ENCODE measurements at places on chromosomes 5 and 9. TPM values are rescaled to one million over a fixed set of nuclear protein-coding genes. Genes with fewer than 3 reads are reported as not detected.

The CTNND2 gene
- total RNA-seq, result not detected

The GLDC gene
- total RNA-seq, result 2.9 TPM

The HNRNPAB gene
- 313 TPM for total RNA-seq

The SLIT3 gene
- total RNA-seq, result 0.34 TPM

The KCNMB1 gene
- total RNA-seq, result not detected

DNA sequence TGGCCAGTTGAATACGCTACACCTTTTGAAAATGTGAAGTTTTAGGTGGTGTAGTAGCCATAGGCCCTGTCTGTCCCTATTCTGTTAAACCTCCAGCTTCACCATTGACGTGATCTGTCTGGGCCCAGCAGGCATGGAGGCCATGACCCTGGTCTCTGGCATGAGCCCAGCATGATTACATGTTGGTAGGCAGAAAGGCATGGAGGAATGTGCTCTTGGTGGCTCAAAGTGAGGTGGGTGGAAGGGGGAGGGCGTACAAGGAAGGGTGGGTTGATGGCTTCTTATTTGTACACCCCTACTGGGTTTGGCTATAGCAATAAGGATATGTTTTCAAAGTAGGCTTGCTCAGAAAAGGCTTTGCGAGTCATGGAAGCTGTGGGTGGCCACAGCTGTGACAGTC, 23.7 kb downstream of the RALGPS1 start:
- no peak overlapping the region for H3K27ac ChIP-seq
- peaks cover 20% of the 10 kb centered on the region for H3K27me3 ChIP-seq
- H3K36me3 ChIP-seq, result no peaks in the 10 kb centered on the region
- no peaks in the 10 kb centered on the region for H3K4me1 ChIP-seq

DNA sequence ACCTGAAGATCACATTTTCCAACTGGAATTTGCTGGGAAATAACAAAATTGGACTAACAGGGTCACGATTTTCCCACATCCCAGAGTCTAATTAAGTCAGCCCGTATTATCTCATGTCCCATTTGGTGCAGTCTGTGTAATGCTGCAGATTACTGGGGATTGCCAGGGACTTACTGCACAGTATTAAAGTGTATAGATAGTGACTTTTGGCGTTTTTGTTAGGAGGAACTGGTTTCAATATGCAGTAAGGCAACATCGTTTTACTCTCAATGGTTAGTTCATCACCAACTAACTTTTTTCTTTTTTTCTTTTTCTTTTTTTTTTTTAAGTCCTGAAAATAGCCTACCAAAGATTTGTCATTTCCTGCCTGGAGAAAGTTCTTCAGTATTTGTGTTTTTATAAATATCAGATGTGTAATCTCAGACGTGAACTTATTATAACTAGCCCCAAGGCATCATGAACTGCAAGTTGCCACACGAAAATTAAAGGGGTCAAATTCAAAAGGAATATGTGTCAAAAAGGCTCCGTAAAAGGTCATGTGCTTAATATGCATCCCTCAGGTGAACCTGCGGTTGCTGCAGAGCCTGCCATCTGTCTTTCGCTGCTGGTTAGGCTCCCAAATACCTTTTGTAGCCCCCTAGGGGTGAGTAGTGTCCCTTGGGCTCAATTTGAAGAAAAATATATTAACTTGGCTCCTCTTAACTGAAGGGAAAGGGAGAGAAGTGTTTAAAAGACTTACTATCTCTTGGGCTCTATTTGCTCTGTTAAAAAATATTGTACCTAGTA, 176.7 kb upstream of the ADAMTSL1 start:
- no peaks in the 10 kb centered on the region for H3K36me3 ChIP-seq
- no peak overlapping the region for H3K27ac ChIP-seq
- H3K4me1 ChIP-seq, result peaks cover 5% of the 10 kb centered on the region
- H3K27me3 ChIP-seq, result no peaks in the 10 kb centered on the region

DNA sequence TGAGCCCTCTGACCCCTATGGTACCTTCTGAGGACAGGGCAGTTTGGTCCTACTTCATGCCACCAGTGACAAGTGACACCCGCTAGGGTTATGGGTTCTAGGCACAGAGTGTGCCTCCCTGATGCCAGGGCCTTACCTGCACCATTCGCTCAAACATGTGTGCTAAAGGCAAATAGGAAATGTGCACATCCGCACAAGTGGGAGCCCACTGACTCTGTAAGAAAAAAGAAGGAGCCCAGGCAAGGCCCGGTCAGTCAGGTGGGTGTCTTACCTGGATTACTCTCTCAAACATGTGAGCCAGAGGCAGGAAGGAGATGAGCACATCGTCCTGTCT, 29.1 kb upstream of the MEIKIN start:
- no peaks in the 10 kb centered on the region for H3K27me3 ChIP-seq
- H3K27ac ChIP-seq, result no peak overlapping the region
- no peaks in the 10 kb centered on the region for H3K36me3 ChIP-seq

GRCh38 chr5:3606121-3606831, 10.6 kb downstream of the IRX1 start:
- peaks cover 29% of the 10 kb centered on the region for H3K36me3 ChIP-seq
- no peaks in the 10 kb centered on the region for H3K27me3 ChIP-seq
- H3K27ac ChIP-seq, result no peak overlapping the region
- peaks cover 10% of the 10 kb centered on the region for H3K4me1 ChIP-seq
- no peak overlapping the region for H3K4me3 ChIP-seq

DNA sequence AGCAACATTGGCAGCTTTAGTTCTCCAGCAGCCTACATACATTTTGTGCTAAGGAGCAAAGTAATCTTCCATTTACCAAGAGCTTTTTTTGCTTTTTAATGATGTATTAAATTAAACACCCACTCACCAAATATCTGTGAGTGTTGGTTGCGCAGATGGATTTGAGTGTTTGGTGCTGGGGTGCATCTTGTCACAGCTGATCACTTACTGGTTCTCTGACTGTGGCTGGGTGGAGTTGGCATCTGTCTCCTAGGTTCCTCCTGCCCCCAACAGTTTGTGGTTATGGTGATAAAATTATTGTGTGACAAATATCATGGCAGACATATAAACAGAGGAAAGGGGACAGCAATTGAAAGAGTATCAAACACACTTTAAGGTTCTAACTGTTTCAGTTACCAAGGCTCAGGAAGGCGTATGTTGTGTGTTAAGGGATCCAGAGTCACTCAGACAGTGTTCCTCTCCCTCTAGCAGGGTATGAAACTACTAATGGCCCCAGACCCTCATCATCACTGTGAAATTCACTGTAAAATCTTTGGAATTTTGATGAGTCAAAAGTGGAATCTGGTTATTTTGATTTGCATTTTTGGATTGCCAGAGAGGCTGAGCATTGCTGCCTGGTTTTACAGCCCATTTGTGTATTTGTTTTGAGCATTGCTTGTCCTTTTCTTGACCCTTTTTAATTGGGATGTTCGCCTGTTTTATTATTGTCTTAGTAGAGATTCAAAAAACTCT, 81.7 kb downstream of the PDE8B start:
- no peaks in the 10 kb centered on the region for H3K4me1 ChIP-seq
- H3K4me3 ChIP-seq, result no peak overlapping the region
- H3K27ac ChIP-seq, result no peak overlapping the region
- peaks cover 12% of the 10 kb centered on the region for H3K27me3 ChIP-seq

DNA sequence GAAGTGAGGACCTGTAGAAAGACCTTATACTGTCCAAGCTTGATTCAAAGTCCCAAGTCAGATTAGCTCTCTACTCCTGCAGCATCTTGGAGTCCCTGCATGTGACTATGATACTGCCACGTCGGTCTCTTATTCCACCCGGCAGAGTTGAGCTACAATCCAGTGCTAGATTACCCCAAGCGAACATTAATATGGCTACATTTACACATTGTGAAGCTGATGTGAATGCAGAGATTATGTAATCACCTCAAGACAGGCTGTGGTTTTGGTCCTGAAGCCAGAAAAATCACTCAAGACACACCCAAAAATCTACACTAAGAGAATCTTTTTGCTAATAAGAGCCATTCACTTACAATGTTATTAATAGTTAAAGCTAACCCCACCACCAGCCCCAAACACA, 116.7 kb downstream of the GNA14 start:
- DNase-seq, result peak; percentile 18
- no peaks in the 10 kb centered on the region for H3K36me3 ChIP-seq
- H3K4me3 ChIP-seq, result no peak overlapping the region
- peaks cover 22% of the 10 kb centered on the region for H3K27me3 ChIP-seq
- H3K27ac ChIP-seq, result no peak overlapping the region

DNA sequence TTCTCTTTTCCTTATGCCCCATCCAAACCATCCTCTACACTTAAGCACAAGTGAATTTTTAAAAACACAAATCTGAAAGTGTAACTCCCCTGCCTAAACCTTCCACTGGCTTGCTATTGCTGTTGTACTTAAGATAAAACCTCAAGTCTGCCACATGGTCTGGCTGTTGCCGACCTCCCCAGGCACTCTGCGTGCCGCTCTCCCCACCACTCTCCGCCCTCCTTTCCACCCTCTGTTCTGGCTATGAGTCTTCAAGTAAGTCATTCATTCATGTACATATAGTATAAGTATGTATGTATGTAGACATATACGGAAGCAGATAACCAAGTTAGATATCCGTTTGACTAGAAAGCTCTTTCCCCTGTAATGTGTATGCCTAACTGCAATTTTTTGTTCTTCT, 94.7 kb upstream of the ANKRD55 start:
- peak overlapping the region; percentile 84 for H3K27ac ChIP-seq
- DNase-seq, result no peak
- no peak overlapping the region for H3K4me3 ChIP-seq
- H3K27me3 ChIP-seq, result no peaks in the 10 kb centered on the region

DNA sequence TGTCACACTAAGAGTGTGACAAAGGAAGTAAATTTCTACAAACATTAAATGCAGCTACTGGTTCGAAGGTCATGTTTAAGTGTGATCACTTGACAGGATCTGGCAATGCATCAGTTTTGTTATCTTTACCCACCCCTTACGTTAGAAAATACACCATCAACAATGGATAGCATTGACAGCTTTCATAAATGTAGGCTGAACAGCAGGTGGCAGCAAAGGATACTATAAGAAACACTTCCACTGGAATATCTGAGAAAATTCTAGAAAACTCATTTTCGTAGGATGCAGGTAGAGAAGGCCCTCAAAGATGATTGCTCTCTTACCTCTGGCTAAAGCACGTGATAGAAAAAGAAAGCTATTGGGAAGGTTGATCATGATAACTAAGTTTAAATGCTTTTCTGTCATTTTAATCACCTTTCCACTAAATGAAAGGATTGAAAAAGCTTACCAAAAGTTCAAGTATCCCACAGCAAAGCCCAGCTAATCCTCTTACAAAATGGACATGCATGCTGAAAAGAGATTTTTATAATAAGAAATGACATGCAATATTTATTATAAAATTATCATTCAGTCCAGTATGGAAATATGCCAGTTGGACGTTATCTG, 292.5 kb downstream of the PARP8 start:
- no peak overlapping the region for H3K27ac ChIP-seq
- no peaks in the 10 kb centered on the region for H3K36me3 ChIP-seq
- peaks cover 69% of the 10 kb centered on the region for H3K27me3 ChIP-seq
- H3K4me3 ChIP-seq, result no peak overlapping the region
- no peaks in the 10 kb centered on the region for H3K4me1 ChIP-seq
- DNase-seq, result peak; percentile 47

GRCh38 chr9:105466898-105467455, 19.1 kb downstream of the FSD1L start:
- no peak overlapping the region for H3K4me3 ChIP-seq
- H3K27me3 ChIP-seq, result no peaks in the 10 kb centered on the region
- DNase-seq, result no peak
- peaks cover 6% of the 10 kb centered on the region for H3K4me1 ChIP-seq
- no peak overlapping the region for H3K27ac ChIP-seq

GRCh38 chr5:172454358-172455086, at the start of gene SH3PXD2B:
Gene SH3PXD2B (minus strand): TSS chr5:172454525. CDS start chr5:172454352, 173 bp downstream.
- H3K36me3 ChIP-seq, result peaks cover 21% of the 10 kb centered on the region
- H3K27ac ChIP-seq, result peak within 1 kb of the TSS; percentile 90
- H3K27me3 ChIP-seq, result no peaks in the 10 kb centered on the region
- peaks cover 44% of the 10 kb centered on the region for H3K4me1 ChIP-seq

Data from MCF 10A (cell line).